NCI-H187 (cell line): ENCODE measurements at places on chromosomes 5 and 9.

GRCh38 chr9:93509084-93509483 is 55.7 kb upstream of the FAM120AOS start:
- DNase-seq = no peak

- no peak for DNase-seq
Observed at GRCh38 chr5:1453613-1454012, 8.4 kb upstream of the SLC6A3 start.

GRCh38 chr5:4868140-4868735 is 271.9 kb upstream of the ADAMTS16 start:
- DNase-seq = peak; percentile 40

DNA sequence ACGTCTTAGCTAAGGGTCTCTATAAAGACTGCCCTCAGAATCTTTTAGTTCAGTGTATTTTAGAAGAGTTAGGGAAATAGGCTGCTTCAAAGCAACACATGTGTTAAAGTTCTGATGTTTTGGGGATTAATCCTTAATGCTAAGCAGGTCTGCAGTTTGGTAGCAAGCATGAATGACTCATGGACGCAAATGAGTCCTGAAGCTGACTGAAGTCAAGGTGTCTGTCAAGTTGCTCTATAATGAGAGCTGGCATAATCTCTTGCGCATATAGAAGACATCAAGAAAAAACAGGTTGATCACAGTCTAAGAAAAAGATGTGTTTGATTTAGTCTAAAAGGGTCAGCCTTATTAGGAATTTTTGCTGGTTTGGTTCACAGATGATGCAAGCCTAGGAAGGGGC is 630.1 kb downstream of the CDH12 start:
- no peak for DNase-seq

DNA sequence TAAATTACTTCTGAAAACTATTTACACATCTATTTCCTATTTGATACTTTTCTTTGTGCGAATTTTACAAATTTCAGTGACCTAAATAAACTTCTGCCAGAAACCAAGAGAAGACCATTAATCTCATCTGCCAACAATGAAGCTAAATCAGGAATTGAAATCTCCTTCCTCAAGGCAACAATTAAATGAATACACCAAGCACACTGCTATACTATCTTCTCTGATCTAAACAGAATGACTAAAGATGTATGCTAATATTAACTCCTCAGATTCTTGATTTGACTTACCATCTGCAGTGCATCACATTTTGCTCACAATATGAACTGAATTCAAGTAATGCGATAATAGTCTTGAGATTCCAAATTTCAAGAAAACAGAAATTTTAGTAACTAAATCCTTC is 82.3 kb downstream of the CEP120 start:
- DNase-seq = no peak

- no peak for DNase-seq
Observed at GRCh38 chr9:8364026-8364752, 564.6 kb upstream of the DMAC1 start.

DNA sequence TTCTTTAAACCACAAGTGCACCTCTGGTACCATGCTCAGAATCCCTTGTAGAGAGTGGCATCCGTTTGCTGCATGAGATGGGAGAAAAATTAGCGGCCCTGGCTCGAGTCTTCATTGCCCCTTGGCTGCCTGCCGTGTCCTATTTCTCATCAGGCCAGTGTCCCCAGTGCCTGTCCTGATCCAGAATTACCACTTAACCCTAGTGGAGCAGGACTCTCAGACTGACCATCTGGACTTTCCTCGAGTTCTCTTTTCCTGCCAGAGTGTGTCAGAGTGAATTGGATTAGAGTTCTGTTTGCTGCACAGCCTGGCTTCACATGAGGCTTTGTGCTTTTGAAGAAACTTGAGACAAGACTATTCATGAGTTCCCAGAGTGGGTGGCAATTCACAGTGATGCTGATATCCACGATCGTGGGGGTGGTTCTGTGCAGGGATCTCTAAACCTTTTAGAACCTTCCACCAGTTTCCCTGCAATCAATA is 92.6 kb downstream of the C9orf152 start:
- DNase-seq = no peak

- DNase-seq = no peak
Observed at GRCh38 chr5:170769898-170770416, 13.6 kb upstream of the GABRP start.

GRCh38 chr5:149378241-149378820 is 761 bp downstream of the IL17B start:
- DNase-seq = no peak

DNA sequence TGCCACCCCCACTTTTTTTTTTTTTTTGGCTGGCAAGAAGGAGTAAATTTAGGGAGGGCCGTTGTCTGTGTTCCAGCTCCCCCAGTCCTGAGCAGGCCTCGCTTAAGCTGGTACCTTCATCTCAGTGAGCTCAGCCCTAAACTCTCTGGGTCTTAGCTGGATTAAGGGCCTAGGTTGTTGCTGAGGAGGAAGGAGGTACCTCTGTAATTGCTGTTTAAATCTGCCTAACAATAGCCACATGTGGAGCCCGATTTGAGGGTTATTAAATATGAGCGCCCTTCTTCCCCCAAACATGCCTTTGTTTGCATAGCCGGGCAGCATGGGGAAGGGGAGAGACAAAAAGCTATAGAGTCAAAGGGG is 179.0 kb upstream of the PITX1 start:
- DNase-seq = no peak

DNA sequence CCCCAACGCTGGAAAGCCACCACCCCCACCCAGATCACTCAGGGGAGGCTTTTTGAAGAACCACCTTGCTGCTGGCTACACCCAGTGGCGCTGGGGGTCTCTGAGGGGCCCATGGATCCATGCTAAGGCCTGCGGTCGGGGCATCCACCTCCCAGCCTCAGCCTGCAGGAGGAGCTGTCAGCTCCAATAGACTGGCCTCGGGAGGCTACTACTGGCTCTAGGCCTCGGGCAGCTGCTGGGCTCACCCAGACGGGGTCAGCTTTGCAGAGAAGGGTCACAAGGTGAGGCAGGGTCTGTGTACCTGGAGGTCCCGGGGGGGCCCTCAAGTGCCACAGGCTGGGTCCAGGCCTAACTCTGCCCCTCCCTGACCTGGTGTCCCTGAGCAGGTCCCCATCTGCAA is 193.7 kb downstream of the OLFM1 start:
- no peak for DNase-seq

DNA sequence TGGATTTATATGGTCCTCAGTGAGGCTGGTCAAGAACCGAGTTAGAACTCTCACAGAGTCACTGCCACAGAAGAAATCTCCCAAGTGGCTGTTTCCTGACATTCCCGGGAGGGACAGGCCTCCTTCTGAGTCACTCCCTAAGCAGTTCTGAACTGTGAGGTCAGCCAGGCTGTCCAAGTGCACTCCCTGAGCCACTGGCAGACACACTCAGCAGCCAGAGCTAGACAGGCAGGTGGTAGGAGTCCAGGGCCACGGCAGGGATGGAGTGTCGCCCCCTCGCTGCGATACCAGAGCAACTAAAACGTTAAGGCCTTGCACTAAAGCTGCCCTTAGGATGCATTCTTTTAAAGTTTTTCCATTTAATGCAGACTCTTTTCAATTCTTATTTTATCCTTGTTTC is 3.4 kb downstream of the IL4 start:
- no peak for DNase-seq

GRCh38 chr9:110710420-110710819 is 41.8 kb downstream of the MUSK start:
- no peak for DNase-seq

GRCh38 chr5:171270136-171270535 is 38.9 kb upstream of the TLX3 start:
- no peak for DNase-seq

DNA sequence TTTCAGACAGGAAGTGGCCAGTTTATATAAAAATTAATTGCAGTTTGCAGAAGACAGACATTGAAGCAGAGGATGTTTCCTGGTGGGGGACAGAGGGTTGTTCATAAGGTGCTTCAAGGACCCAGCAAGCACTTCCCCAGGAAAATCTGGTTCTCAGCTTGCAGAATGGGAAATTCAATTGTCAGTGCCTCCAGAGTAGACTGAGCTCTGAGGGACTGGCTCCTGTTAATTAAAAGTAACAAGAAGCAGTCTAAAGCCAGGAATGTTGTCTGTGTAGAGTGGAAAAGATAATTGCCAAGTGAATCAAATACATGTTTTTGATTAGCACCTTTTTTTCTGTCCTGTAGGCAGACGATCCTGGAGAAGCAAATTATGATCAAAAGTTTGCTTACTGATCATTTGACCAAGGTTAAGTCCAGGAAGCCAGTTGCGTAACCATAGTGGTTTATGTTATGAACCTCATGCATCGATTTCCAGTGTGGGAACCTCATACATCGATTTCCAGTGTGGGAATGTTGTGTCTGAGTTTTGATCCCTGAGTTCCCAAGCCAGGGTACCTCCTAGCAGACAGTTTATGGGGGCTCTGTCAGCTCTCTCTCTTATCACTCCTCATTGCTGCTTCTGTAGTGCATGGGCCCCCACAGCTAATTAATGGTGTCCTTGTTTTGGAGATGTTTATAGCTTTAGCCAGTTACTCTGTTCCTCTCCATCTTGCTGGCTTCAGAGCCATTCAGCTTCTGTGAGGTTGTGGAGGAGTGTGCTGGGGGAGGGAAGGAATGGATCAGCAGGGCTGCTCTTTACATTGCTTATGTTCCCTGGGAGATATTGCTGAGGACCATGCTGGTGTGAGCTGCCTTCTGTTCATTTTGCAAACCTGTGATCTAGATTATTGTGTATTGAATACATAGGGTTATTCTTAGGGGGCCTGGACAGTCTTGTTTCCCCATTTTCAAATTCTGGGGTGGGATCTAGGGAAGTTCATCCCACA is 17.1 kb downstream of the MSANTD3 start:
- no peak for DNase-seq

DNA sequence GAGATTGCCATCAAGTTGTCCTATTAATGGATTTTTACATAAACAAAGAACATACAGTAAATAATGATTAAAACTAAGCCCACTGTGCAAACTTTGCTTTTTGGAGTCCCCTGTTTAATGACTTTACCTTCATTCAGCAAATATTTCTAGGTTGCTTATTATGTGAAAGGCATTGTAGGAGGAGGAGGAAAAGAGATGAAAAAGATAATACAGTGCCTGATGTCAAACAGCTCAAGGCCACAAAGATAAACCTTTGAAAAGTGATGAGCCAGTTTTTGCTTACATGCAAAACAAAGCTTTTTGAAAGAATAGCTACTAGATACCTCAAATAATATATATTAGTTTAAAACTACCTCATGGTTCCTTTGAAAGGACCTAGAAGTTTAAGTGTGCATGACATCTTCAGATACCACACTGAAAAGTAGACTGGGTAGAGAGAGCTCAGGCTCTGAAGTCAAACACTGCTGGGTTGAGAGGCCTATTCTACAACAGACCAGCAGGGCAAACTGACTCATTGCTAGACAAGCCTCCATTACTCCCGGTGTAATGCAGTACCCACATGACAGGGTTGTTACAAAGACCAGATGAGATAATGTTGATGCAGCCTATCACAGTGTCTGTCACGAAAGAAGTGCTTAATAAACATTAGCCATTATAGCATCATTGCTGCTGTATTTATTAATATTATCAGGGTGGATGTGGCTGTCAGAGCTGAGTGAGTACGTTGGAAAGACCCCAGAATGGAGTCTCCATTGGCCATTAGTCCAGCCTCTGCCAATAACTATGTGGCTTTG is 11.8 kb downstream of the DEPDC1B start:
- no peak for DNase-seq

GRCh38 chr5:50576265-50576664 is 90.2 kb upstream of the PARP8 start:
- DNase-seq = no peak
